Fibroblast of skin of back (primary cell): ENCODE measurements at places on chromosomes 7 and 10.

- no peak for DNase-seq
Observed at GRCh38 chr10:92108120-92108519, 182.8 kb downstream of the CPEB3 start.

DNA sequence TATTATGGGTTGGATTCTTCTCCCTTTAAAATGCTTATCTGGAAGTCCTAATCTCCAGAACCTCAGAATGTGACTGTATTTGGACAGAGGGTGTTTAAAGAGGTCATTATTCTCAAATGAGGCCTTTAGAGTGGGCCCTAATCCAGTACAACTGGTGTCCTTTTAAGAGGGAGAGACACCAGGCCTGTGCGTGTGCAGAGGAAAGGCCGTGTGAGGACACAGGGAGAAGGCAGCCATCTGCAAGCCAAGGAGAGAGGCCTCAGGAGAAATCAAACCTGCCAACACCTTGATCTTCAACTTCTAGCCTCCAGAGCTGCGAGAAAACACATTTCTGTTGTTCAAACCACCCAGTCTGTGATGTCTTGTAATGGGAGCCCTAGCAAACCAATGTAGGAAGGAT lies 235.4 kb upstream of the MYO3A start:
- DNase-seq: no peak

DNA sequence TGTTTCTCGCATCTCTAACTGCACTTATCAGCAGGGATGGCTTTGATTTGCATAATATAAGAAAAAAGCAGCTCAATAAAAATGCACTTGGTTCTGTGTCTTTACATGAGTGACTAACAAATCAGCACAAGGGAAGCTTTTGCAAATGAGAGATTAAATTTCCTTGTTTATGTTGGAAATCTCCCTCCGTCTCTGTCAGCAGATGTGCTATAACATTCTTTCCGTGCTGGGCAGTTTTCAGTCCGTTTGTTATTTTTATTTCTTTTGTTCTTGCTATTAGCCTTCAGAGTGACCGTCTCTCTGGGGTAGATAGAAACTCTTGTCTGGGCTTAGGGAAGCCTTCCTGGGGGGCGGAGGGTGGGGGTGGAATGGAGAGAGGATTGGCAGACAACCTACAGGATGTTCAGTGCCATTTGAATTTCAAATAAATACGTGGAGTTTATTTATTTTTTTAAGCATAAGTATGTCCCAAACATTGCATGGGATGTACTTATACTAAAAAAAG lies 96.0 kb downstream of the GATA3 start:
- no peak for DNase-seq

DNA sequence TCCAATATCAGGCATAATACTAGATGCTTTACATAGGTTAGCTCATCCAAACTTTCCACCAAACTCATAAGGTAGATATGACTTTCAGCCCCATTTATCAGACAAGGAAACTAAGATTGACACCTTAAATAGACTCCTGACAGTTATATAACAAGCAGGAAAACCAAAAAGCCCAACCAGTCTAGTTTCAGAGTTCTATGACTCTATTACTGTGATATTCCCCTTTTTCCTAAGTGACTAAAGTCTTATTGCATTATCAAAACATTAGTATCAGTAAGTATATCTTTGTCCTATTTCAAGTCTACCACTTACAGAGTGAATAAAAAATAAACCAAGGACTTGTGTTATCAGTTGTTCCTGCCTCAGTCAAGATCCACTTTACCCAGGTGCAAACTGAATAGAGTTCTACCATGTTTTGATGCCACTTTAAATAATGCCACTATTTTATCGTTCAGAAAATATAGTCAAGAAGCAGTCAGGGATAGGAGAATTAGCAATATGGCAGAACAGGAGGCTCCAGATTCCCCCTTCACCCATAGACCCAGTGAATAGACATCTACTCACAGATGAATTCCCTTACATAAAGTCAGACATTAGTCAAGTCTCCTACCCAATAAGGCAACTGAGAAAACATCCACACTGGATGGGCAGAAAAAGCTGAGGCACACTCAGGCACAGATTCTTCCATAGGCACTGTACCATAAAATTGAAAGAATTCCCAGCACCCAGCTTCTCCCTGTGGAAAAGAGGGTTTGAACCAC lies 74.1 kb downstream of the CRPPA start:
- peak; percentile 57 for DNase-seq

DNA sequence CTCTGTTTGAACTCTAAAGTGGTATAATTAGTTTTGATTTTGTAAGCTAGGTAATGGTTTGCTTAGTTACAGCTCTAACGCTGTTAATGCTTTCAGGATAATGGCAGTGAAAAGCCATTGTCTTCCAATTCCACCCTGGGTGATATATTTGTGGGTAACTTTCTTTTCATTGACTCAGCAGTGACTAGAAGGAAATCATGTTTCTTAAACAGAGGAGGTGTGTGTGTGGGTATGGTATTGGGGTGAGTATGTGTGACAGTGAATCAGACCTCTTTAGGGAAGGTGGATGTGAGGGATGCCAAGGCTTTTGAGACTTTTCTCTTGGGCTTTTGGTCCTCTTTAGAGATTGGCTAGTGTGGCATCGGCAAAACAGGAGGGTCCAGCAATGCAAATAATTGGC lies 13.6 kb downstream of the ENTPD7 start:
- DNase-seq: no peak

- no peak for DNase-seq
Observed at GRCh38 chr7:47211519-47211973, 370.4 kb downstream of the TNS3 start.

DNA sequence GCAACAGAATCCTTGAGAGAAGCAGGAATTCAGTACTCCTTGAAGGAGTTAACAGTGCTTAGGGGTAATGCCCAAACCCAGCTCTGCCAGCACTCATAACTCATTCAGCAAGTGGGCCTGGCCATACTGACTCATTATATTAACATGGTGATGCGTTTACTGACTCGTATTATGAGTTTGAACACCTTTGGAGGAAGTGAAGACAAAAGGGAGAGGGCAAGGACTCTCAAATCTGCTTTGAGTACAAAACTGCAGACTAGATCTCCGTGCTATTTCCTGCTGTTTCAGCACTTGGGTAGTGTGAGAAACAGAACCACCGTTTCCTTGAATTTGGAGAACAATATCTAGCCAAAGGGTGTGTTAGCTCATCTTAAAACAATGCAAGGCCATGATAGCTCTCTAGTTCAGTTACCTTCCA lies 30.8 kb downstream of the SLC16A9 start:
- peak; percentile 17 for DNase-seq

DNA sequence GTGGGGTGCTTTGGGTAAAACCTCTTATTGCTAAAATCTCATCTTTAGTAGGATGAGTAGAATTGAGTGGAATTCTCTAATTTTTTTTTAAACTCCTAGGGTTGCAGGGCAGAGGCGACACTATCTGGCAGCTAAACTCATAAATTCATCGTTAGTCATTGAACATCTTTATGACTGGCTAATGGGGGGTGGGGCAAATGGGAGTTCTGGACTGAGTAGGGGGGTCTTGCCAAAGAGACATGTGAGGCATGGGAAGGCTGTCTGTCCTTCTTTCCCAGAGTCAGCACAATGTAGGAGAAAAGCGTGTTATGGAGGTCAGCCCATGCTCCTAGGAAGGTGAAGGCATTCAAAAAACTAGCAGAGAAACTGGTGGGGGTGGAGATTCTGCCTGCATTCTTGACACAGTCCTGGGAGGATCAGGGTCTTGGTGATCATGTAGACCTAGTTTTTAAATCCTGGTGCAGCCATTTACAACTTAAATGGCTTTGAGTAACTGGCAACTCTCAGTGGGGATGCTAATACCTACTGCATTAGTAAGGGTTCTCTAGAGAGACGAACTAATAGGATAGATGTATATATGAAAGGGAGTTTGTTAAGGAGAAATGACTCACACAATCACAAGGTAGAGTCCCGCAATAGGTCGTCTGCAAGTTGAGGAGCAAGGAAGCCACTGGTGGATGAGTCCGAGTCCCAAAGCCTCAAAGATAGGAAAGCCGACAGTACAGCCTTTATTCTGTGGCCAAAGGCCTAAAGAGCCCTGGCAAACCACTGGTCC lies 47.7 kb downstream of the EMX2 start:
- peak; percentile 30 for DNase-seq

DNA sequence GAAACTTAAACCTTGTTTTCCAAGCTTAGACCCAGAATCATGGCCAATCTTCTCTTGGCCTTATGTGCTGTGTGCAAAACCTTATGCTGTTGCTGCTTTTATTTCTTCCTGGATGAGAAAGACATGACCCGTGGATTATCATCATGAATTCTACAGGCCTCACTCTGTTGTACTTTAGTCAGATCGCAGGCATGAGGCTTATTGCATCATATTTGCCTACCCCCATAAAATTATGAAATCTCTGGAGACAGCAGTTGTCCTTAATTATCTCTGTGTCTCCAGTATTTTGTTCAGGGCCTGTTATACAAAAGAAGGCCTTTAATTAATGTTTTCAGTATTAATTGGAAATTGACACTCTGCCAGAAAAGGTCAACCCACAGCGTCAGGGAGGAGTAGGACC lies 71.6 kb downstream of the PLCE1 start:
- DNase-seq: no peak

DNA sequence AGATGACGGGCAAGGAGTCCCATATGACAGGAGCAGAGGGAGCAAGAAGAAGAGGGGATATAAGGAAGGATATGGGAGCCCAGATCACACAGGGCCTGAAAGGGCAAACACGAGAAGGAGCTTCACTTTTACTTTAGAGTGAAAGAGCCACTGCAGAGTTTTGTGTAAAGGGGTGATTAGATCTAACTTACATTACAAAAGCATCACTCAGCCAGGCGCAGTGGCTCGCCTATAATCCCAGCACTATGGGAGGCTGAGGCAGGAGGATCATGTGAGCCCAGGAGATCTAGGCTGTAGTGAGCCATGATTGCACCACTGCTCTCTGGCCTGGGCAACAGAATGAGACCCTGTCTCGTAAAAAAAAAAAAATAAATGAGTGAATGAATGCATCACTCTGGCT lies 91.1 kb downstream of the MPP7 start:
- DNase-seq: no peak

DNA sequence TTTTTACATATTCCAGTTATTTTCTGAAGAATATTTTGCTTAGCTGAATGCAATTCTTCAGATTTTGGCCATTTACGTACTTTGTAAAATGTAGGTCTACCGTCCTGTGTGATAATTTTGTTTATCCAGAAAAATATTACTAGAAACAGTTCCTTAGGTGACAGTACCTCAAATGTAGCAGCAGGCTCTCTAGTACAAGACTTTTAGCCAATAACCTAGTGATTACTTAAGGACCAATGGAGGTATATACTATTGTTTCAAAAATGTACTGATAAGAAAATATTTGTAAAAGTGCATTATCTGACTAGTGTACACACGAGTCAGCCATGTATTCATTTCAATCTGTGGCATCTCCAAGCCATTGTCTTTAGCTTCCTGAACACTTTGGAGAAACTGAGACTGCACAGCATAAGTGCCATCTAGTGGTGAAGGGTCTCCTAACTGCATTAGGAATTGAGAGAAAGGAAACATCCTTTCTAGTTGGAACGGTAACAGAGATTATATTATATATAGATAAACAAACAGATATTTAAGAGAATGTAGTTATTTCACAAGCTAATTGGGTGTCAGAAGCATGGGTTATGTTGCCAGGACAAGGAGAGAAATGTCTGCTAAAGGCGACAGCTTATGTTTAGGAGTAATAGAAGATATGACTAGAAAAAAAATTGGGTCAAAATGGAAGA lies 23.7 kb downstream of the RTKN2 start:
- DNase-seq: peak; percentile 79

DNA sequence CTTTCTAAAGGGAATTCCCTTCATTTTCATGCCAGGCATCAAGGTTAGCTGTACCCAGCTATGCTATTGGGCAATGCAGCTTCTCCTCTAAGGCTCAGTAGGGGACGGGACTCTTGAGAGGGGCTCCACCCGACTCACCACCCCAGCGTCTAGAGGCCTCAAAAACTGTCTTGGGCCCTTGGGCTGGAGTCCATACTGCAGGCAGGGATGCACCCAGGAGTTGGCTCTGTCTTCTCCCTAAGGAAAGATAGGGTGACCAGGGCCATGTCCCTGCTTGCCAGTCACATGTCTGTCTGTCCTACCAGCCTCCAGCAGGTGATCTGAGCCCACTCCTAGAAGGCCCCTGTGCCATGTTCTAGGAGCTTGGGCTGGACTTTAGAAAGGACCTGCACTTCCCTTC lies 1.2 kb downstream of the OPN4 start:
- no peak for DNase-seq

DNA sequence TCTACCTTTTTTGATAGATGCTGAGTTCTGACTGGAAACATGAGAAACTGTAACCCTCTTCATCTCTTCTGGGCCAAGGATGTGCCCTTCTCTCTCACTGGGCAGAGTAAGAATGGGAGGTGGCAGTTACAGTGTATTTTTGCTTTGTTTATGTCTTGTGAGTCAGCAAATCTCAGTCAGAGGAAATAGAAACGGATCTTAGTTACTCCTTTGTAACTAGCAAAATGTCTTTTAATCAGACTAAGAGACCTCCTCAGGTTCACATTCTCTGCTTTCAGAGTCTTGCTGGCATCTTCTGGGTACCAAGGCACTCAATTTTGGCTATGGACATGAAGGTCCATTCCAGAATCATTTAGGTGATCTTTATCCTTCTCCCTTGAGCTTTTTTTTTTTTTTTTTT lies 70.9 kb downstream of the HHEX start:
- peak; percentile 45 for DNase-seq

- no peak for DNase-seq
Observed at GRCh38 chr7:54812756-54813322, 53.8 kb upstream of the SEC61G start.

- DNase-seq: no peak
Observed at GRCh38 chr10:73746721-73747120, 2.5 kb downstream of the SEC24C start.

- DNase-seq: no peak
Observed at GRCh38 chr10:30527623-30528428, 93.8 kb downstream of the MAP3K8 start.

GRCh38 chr7:92729751-92730150 lies 106.6 kb downstream of the CDK6 start:
- no peak for DNase-seq

- DNase-seq: no peak
Observed at GRCh38 chr7:41869997-41870396, 167.1 kb upstream of the INHBA start.

GRCh38 chr10:36766940-36767339 lies 358.5 kb upstream of the ANKRD30A start:
- no peak for DNase-seq
